ENCODE measurements at places on chromosomes 3 and 15. TPM values are rescaled to one million over a fixed set of nuclear protein-coding genes. Genes with fewer than 3 reads are reported as not detected.

DNA sequence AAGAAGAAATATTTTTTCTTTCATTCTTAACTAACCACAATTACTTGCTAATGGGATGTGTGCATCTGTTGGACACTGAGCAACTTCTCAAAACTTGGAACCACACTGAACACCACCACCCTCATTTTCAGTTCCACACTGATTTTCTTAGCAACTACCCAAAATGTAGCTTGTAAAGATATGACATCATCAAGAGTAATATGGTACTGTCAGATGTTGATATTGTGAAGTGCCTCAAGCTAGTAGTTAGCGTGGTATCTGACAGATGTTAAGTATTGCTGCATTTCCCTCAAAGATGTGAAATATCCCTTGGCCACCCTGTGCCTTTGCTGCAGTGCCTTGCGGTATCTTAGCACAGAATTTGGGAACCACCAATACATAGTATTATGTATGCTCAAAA is 9.3 kb downstream of the RFTN1 start:
- no peak for DNase-seq

- no peak for DNase-seq
Observed at GRCh38 chr3:183548262-183548769, 7.2 kb downstream of the KLHL6 start.

GRCh38 chr3:71673486-71673885 is 51.7 kb downstream of the EIF4E3 start:
- DNase-seq, result no peak

GRCh38 chr3:187807086-187807862 is 62.0 kb upstream of the BCL6 start:
- DNase-seq, result no peak

Gene DLEC1
- total RNA-seq, result 1.5 TPM

Gene CNTN6
- total RNA-seq, result not detected

Data from spleen (tissue), 13 donors.